ENCODE measurements at places on chromosomes 1 and 21.

DNA sequence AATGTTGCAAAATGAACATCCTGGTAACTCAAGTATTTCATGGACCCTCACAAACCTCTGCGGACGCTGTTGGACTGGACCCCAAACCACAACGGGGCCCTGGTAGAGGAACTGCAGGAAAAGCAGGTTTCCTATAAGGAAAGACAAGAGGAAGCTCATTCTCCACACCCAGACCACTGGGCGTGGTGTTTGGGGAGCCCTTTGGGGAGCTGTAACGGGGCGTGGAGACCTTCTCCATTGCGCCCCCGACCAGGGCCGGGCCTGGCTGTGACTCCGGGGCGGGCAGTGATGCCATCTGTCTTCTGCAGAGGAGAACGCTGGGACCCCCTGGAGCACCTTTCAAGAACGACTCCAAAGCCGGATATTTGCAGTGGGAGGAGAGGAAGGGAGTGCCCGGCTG is 30.0 kb upstream of the AGPAT3 start:
- no peak for DNase-seq

GRCh38 chr21:28669971-28670653 is 322.6 kb downstream of the LTN1 start:
- DNase-seq = no peak

DNA sequence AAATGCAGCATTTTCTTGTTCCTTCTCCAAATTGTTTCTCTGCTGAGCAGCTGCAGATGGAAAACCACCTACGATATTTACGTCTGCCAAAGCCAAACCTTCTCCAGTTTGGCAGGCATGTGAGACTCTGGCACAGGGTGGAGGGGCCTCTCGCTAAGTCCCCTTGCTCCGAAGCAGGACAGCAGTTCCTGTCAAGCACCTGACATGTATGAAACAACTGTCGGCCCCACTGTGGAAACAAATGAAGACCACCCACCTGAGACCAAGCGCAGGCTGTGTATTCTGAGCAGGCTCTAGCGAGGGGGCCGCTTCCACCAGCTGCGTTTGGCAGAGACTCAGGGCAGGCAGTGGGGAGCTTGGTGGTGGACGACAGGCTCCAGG is 74.7 kb downstream of the RIPK4 start:
- DNase-seq = no peak

DNA sequence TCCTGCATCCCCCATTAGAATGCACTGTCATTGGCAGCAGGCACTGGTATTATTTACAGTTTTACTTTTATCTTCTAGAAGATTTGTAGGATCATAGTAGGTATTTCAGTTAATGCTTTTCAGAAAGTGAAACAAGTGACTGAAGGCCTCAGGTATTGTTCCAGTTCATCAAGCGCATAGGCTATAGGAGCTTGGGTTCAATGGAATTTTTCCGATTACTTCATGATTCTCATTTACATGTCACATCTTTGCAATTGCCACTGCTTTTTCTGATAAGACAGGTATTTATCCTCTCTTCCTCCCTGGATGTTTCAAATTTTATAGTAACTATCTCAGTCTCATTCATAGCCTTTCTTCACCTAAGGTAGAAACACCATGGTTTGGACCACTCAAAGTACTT is 161.3 kb downstream of the NTPCR start:
- no peak for DNase-seq

DNA sequence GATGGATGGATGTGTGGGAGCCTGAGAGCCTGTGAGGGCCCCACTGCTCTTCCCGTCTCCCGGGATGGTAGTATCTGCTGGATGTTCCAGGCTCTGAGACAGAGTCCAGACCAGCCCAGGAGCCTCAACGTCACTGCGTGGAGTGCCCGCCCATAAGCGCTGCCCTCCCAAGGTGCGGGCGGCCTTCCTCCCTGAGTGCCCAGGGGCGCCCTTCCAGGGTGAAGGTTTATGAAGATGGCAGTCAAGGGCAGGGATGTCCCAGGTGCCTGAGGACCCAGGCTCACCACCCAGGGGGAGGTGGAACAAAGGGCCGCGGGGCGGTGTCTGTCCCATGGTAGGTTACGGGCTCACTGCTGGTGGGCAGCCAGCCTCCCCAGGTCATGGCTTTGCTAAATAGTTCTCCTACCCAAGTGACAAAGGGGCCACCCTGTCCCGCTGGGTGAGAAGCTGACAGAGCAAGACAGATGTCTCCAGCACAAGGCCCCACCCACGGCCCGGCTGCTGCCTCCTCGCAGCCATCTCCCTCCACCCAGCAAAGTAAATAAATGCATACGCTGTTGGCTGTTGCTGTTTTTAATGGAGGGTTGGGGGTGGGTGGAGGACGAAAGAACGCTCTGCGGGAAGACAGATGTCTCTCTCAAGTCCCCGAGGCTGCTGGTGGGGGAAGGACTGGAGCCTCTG is 9.0 kb upstream of the GPR153 start:
- DNase-seq = no peak

DNA sequence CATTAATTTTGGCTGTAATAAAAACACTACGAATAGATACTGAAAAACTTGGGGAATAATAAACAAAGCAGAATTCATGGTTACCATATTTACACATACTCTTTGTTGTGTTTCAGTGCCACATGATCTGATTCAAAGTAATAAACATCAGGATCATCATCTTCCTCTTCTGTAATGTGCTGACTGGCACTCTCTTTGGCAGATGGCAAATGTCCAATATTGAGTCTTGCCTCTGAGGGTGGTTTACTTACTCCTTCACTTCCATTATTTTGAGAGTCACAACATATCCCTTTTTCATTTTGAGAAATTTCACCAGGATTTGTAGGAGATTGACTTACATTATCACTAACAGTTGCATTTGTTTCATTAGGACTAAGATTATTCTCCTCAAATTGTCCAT is 50.7 kb downstream of the ZZZ3 start:
- DNase-seq = no peak

DNA sequence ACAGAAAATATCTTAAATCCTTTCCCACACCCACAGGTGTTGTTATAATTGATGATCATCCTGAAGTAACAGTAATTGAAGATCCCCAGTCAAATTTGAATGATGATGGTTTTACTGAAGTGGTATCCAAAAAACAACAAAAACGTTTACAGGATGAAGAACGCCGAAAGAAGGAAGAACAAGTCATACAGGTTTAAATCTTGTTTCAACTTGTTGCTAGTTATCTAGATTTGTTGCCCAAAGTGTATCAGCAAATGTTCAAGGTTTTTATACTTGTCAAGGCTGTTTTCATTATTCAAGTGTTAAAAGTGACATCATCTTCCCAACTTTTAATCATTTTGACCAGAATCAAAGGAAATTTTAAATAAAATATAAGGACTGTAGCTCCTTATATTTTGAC is 64.7 kb downstream of the PRRC2C start:
- DNase-seq = no peak

GRCh38 chr1:160409486-160409885 is 9.1 kb downstream of the VANGL2 start:
- DNase-seq = no peak

DNA sequence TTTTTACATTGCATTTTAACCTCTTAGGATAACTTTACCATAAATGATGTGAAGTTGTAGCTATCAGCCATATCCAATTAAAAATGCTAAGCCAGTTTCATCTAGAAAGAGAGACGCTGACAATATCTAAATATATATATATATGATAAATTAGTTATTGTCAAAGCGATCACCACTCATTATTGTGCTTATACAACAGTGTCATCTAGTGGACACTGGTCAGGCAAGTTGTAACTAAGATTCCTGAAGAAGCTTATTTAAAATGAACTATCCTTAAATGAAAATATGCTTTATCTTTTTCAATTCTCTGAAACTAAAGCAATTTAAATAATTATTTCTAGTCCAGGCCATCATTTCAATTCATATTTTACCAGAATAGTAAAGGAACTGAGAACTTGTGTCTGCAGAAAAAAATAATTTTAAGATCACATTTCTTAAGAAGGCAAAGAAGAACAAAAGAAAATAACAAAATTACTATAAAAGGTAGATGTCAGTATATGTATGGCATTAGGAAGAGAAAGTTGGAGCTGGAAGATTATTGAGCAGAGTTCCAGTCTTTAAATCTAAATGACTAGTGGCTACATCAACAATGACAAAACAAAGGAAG is 193.3 kb upstream of the SNX7 start:
- no peak for DNase-seq

- no peak for DNase-seq
Measured at GRCh38 chr1:65265651-65266351, 43.5 kb upstream of the DNAJC6 start.

- no peak for DNase-seq
Measured at GRCh38 chr1:43540653-43541071, 10.0 kb downstream of the PTPRF start.

GRCh38 chr1:31371121-31371959 is 1.5 kb downstream of the FABP3 start:
- DNase-seq = no peak

DNA sequence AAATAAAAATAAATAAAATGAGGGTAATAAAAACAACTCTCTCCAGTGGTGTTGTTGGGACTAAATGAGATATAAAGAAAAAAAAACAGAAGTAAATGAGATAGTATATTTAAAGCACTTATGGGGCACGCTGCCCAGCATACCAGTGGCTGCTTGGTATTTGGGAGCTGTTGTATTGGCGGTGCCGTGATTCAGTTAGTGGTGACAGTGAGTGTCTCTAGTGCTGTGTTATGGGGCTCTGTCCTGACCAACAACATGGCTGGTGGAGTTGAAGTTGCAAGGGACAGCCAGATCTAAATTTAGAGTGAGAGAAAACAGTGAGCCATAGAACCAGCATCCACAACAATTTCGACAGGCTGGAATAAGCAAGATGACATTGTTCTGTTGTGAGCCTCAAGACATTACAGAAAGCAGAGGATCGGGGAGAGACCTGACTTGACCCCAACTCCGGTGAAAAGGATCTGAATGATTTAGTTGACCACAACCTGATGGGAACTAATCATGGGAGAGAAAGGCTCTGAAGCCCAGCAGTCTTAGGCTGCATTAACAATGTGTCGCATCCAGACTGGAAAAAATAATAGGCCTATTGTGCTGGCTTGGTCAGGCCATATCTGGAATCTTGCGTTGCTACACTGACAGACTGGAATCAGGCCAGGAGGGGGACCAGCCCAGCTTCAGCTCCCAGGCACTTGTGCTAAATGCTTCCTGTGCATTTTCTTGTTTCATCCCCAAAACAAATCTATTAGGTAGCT is 2.4 kb upstream of the MFSD2A start:
- DNase-seq = no peak

DNA sequence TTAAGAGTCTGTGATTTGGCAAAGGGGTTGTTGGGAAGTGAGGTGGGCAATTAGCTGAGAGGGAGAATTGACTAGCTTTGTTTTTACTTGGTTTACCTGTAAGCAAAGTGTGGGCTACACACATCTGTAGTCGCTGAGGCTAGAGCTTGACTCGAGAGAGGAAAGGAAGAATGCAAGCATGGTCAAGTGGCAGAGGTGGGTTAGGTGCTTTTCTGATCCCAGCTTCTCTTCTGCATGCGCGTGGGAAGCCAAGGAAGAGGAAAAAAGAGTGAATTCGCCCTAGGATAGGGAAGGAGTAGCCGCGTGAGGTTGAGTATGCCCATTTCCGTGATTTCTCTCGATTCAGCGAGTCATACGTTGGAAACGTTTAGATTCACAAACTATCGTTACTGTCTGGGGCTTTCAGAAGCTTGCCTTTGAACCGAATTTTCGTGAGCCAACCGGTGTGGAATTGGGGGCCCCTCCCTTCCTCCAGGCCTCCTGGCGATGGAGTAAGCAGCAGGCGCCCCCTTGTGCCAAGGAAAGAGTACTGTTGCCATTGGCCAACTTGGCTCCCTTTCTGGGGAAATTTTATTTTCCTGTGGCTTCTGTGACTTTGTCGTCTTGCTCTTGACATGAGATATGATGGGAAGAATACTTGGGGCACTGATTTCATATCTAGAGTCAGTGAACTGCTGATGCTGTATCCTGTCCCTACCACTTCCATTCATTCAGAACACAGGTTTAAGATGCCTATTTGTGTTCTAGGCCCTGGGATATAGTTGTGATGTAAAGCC is 1.3 kb downstream of the PIGV start:
- peak; percentile 76 for DNase-seq

DNA sequence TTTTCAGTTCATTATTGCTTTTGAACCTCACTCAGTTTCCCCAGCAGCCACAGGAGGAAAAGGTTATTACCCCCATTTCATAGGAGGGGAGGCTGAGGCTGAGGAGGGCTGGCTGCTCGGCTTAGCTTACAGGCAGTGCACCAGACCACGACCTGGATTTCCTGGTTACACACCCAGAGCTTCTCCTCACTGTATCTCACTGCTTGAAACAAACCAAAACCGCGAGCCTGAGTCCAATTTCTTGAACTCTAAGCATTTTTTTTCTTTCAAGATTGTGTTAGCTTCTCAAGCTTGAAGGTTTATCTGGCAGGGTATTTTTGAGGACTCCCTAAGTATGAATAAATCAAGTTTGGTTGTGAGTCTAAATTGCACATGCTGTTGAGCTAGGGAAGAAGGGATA is 188.9 kb upstream of the EDN2 start:
- DNase-seq = no peak

GRCh38 chr1:32060914-32061313 is 11.8 kb upstream of the TMEM39B start:
- DNase-seq = no peak

- no peak for DNase-seq
Measured at GRCh38 chr1:94612525-94613204, 71.1 kb upstream of the F3 start.

- no peak for DNase-seq
Measured at GRCh38 chr1:112389689-112390088, 6.3 kb upstream of the CTTNBP2NL start.

DNA sequence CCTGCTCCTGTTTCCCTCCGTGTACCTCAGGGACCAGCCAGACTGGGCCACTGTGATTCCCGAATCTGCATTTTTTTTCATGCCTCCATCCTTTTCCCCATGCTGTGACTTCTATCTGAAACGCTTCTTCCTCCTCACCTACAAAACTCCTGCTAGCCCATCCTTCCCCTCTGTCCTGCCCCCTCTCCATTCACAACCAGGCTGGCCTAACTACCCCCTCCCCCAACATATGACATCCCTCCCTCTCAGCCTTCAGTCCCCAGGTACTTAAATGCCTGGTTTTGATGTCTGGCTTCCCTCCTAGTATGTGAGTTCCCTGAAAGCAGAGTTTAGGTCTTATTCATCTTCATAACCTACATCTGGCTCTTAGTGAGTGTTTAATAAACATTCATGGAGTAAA is 82.7 kb downstream of the TAS1R2 start:
- DNase-seq = no peak

DNA sequence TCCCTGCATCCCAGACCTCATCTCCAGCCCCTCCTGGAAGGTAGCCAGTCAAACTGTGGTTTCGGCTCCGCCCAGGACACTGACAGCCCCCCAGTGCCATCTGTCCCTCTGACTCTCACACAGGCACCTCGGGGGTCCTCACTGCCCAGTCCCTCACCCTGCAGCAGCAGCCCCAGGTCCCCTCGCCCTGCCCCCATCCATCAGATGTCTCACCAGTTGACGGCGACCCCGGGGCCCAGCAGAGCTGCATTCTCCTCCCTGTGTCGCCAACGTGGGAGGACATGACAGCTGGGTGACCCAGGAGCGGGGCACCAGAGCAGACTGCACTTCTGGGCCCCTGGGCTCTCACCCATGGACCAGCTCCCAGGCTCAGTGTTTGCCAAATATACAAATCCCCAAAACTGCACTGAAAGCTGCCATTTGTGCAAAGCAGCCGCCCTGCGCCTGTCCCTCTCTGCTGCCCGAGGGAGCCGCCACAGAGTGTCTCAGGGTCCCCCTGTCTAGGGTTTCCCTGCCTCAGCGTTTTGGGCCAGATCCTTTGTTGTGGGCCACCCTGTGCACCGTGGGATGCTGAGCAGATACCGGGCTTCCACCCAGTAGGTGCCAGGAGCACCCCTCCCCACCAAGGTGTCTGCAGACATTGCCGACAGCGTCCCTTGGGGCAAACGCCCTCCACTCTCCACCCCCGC is 48.2 kb downstream of the PRDM15 start:
- DNase-seq = no peak

- no peak for DNase-seq
Measured at GRCh38 chr1:203322500-203323179, 17.3 kb downstream of the BTG2 start.

Data from stimulated activated CD8-positive, alpha-beta memory T cell treated with anti-CD3 and anti-CD28 coated beads, Interleukin-4, amount 100 ng/mL, for 4 hours (primary cell).